Left lobe of liver (tissue), 2 donors: ENCODE measurements at places on chromosomes 5 and 9. TPM values are rescaled to one million over a fixed set of nuclear protein-coding genes. Genes with fewer than 3 reads are reported as not detected.

Gene CLTA
- total RNA-seq, result 61.8 TPM

Gene HMGCR
- total RNA-seq, result 15.5 TPM

Gene TAS2R1
- not detected for total RNA-seq

Gene INSYN2B
- not detected for total RNA-seq

Gene HSD17B3
- total RNA-seq, result 1.7 TPM

Gene FABP6
- not detected for total RNA-seq

Gene SRA1
- total RNA-seq, result 19.5 TPM

Gene ANKRD55
- total RNA-seq, result 0.75 TPM
